T-cell (primary cell): ENCODE measurements at places on chromosomes 3 and 15. TPM values are rescaled to one million over a fixed set of nuclear protein-coding genes. Genes with fewer than 3 reads are reported as not detected.

UCN2 gene
- total RNA-seq: 0.16 TPM

DLEC1 gene
- total RNA-seq: 21.7 TPM

ACOX2 gene
- total RNA-seq: not detected

C2CD4B gene
- not detected for total RNA-seq

ARHGEF26 gene
- 0.12 TPM for total RNA-seq

DNA sequence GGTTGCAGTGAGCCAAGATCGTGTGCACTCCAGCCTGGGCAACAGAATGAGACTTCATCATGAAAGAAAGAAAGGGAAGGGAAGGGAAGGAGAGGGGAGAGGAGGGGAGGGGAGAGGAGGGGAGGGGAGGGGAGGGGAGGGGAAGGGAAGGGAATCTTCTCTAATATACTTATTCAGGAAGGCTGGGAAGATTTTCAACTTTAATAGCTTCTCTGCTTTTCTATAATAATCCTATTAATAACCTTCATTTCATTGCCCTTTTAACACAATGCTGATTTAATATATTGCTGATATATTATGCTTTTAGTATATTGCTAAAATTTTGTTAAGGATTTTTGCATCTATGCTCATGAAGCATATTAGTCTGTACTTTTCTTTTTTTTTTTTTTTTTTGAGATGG, 23.4 kb upstream of the RNF7 start:
- DNase-seq: no peak

GRCh38 chr3:100697172-100697571, 12.1 kb upstream of the TFG start:
- DNase-seq: no peak
